ENCODE measurements at places on chromosomes 5 and 9.

GRCh38 chr5:168097876-168098653, 193.4 kb upstream of the WWC1 start:
- no peak for DNase-seq

DNA sequence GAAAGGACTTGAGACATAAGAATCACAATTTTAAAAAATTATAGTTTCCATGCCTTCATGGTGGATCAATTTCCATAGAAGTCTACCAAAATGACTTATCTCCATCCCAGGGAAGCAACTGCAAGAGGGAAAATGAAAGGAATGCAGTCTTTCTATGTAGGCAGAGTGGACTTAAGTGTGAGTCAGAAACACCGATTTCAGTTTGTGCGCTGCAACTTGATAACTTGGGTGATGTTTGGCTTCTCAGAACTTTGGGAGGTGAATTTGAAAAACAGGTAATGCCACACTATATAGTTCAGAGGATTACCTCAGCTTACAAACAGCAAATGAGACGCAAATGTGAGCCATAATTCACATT, 708 bp upstream of the CSNK1G3 start:
- no peak for DNase-seq

GRCh38 chr5:50447228-50447627, 6.1 kb upstream of the EMB start:
- DNase-seq: no peak

DNA sequence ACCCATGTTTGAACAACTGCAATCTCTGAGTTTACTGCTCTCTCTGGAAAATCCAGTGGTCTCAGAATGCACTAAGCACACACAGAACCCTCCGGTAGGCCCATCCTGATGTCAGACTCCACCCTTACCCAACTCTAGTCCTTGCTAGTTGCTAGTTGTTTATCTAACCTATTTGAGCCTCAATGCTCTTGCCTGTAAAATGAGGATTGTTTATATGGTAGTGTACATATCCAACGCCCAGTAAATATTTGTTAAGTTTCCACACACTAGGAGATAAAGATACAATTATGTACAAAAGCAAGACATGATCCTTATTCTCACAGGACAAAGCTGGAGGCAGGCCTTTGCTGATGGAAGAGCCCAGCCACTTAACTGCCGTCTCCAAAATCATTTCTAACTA, 192.2 kb downstream of the SPOCK1 start:
- DNase-seq: no peak

- no peak for DNase-seq
These were observed 47.6 kb upstream of the TBC1D2 start for GRCh38 chr9:98302938-98303632.

GRCh38 chr5:171692936-171693335, 92.7 kb upstream of the SMIM23 start:
- DNase-seq: no peak

DNA sequence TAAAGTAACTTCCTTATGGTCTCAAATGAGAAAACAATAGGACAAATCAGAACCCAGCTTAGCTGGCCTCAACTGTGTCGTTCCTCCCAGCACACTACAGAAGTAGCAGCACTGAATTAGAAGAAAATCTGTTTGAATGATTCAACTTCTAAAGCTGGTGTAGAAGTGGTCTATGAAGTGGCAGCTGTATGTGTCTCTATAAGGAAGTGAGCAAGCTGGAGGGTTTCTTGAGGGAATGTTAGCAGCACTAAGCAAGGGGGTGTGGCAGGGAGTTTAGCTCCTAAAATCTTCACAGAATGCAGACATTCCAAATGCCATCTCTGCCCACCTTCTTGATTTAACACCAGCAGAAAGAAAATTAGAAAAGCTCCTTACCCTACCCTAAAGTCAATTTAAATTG, 4.1 kb downstream of the KLF9 start:
- no peak for DNase-seq

DNA sequence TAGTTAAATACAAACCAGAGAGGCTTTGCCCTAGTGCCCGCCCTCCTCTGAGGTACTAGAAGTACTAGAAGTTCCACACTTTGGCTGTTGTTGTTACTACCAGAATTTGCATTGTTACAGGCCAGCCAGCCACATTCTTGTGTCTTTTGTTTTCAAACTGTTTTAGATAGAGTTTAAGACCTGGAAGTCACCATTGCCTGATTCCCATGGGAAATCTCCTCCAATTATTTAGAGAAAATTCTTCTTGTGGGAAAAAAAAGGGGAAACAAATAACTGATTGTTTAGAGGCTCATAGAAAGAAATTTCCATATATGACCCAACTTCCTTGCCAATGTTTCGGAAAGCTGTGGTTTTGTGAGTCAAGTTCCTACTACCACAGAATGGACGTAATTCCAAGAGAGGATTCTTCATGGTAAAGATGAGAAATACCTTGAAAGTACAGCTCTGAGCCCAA, 252.2 kb downstream of the GOLPH3 start:
- no peak for DNase-seq

GRCh38 chr5:116848954-116849581, 274.4 kb upstream of the SEMA6A start:
- DNase-seq: no peak
